A172 (cell line): ENCODE measurements at places on chromosomes 4 and X. TPM values are rescaled to one million over a fixed set of nuclear protein-coding genes. Genes with fewer than 3 reads are reported as not detected.

Gene F11
- not detected in 2 replicates for total RNA-seq

Gene TMEM35A
- total RNA-seq, result not detected in 2 replicates

Gene SUPT20HL1
- not detected in 2 replicates for total RNA-seq

Gene TMEM47
- total RNA-seq, result 0.12 and 0.76 TPM in 2 replicates

Gene ENPP6
- total RNA-seq, result not detected in 2 replicates

Gene LANCL3
- 0.47 and 0.62 TPM in 2 replicates for total RNA-seq

Gene CYP2U1
- 13.1 and 15.7 TPM in 2 replicates for total RNA-seq

Gene GK
- total RNA-seq, result 13.8 and 17.6 TPM in 2 replicates

Gene TSC22D3
- 6.9 and 7.7 TPM in 2 replicates for total RNA-seq

Gene GAGE12F
- total RNA-seq, result 0.71 and 1.1 TPM in 2 replicates

Gene AREG
- not detected in 2 replicates for total RNA-seq

Gene SSX2B
- not detected in 2 replicates for total RNA-seq

Gene RAB9A
- 61.3 and 68.4 TPM in 2 replicates for total RNA-seq

Gene CLTRN
- 0.24 TPM in 1 of 2 replicates, not detected in the other for total RNA-seq
